ENCODE measurements at places on chromosomes 16 and 17. TPM values are rescaled to one million over a fixed set of nuclear protein-coding genes. Genes with fewer than 3 reads are reported as not detected.

The TP53TG3D gene
- polyA plus RNA-seq = 0.86 TPM

The MARCHF10 gene
- 0.20 TPM for polyA plus RNA-seq

The CD7 gene
- polyA plus RNA-seq = 0.45 TPM

The SDK2 gene
- polyA plus RNA-seq = 0.77 TPM

The TEKT1 gene
- polyA plus RNA-seq = not detected

The C16orf96 gene
- polyA plus RNA-seq = 0.02 TPM

The KRT33B gene
- not detected for polyA plus RNA-seq

The MMD gene
- polyA plus RNA-seq = 10.5 TPM

DNA sequence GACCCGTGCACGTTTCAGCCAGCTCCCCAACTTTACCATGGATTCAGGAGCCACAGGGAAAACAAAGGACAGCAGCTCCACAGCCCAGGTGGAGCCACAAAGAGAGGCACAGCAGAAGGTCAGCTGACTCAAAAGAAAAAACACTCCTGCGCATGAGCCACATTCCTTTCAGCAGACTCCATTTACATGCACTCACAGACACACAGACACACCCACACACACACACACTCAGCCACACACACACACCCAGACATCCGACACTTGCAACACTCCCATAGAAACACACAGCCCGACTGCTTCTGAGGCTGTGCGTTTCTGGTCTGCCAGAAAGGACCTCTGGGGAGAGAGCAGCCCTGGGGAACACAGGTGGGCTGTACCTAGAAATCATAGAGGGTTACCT lies 2335.5 kb downstream of the TP53TG3F start:
- DNase-seq = no peak

DNA sequence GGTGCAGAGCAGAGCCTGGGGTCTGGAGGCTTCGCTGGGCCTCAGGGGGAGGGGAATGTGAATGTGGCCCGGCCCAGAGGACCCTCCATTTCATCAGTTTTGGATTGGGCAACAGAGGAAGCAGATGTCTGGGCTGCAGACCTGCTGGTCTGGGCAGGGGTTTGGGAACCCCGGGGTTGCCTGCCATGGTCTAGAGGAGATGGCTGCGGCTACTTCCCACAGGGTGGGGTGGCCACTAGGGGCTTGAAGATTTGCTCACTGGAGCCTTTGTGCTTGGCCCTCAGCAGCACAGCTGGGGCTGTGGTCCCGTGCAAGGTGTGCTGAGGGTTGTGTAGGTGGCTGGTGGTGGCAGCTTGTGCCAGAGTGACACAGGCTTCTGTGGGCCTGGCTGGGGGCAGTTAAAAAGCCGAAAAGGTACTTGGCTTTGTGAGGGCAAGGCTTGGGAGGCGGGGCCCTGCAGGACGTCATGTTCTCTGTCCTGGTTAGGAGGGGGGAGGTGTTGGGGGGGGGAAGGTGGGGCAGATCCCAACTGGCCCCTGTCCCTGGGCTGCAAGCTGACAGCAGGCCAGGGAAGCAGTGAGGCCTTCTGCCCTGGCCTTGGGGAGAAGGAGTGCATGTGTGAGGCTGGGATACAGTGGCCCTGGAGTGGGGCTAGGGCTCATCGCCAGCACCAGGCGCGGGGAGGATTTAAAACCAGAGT lies 98.0 kb downstream of the KPNA2 start:
- DNase-seq = peak; percentile 59

DNA sequence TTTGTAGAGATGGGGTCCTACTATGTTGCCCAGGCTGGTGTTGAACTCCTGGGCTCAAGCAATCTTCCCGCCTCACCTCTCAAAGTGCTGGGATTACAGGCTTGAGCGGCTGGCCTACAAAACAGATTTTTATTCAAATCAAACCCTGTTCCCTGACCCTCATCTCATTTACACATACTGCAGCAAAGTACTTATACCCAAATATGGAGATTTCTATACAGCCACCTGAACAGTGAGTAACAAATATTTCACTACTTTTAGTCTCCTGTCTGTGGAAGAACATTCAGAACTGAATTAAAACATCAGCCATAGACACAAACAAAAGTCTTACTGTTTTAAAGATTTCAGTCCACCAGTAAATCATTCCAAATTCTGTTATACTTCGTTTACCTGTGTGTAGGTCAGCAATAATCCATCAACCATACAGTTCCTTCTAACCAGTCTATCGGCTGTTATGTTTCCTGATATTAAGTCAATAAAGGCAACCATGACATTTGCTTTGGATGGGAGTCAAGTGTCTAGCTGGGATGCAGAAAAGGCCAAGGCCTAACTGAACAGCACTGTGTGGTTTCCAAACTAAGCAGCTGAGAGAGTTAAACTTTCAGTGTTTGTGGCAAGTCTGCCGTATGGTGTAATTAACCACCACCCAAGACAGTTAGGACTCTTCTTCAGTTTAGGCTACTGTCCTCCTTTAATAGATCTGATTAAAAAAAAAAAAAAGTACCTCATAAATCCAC lies 22.3 kb downstream of the ERN1 start:
- no peak for DNase-seq

DNA sequence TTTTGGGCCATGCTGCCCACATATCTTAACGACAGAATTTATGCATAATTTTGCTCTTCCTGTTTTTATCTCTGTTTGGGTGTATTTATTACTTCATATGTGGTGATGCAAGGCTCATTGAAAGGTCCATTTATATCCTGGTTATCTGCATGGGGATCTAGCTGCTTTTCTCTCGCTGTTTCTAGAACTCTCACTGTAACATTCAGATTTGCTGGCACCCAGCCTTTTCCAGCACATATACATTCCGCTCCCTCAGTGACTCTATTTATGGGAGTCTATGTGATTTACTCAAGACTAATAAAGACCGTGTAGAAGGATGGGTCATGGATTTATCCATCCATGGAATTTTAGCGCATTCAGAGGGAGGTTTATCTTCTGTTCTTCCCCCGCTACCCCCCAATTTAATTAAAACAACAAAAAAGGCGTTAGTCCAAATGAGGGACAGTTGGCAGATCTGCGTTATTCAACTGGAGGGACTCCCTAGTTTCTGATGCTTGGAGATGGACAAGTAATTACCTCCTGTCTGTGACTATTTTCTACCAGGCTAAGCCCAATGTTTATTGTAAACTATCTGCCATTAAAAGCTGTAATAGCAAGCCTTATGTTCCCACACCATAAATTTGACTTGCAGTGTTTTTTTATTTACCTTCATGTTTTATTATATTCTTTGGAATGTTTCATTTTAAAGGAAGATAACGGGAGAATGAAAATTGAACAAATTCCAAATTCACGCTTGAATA lies 19.8 kb upstream of the MARCHF10 start:
- no peak for DNase-seq

DNA sequence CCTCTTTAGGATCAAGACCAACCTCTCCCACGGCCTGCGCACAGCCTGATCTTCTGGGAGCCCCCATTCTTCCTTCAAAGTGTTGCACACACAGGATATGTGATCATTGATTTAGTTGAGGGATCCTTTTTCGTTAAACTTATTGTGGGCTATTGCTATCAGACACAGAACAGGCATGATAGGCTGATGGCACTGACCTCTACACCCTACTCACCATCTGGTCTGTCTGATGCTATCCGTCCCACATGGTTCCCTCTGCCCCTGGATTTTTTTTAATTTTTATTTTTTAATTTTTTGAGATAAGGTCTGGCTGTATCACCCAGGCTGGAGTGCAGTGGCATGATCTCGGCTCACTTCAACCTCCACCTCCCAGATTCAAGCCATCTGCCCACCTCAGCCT lies 19.2 kb upstream of the LITAF start:
- no peak for DNase-seq

- no peak for DNase-seq
These were observed 20.3 kb downstream of the COX4I1 start for GRCh38 chr16:85819771-85820170.

GRCh38 chr16:60031740-60032139 lies 1297.6 kb upstream of the GOT2 start:
- no peak for DNase-seq

GRCh38 chr17:28702026-28702751 lies 9.5 kb downstream of the PROCA1 start:
- DNase-seq = no peak

DNA sequence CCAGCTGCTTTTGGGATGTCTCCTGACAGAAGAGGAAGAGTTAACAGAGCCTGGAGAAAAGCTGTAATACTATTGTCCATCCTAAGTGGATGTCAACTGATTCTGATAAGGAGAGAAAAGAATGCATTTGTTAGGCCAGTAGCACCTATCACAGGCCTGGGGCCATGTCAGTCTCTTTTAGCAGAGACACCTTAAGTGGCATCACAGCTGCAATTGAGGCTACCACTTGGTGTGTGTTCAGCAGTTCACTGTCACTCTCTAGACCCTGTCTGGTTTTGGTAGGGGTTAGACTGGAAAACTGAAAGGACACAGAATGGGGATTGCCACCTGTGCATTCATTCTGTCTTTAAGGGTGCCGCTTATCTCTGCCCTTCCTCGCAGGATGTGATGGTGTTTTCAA lies 42.0 kb downstream of the PSMD12 start:
- no peak for DNase-seq

DNA sequence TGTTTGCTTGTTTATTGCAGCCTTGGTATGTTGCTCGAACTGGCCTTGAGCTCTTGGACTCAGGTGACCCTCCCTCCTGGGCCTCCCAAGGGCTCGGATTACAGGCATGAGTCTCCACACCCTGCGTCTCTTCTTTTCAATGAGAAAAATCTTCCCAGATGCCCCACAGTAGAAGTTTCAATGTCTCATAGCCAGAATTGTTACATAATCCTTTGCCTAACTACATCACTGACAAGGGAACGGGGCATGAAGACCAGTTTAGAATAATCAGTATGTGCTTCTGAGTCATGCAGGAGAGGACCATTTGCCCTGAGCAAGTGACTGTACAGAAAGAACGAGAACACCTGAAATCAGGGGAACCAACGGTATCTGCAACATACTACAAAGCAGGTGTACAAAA lies 61.9 kb upstream of the RBBP6 start:
- no peak for DNase-seq

GRCh38 chr16:275786-276232 lies at the start of gene RGS11:
Gene RGS11 (minus strand): TSS chr16:275944. CDS start chr16:275911, 33 bp downstream.
- no peak for DNase-seq

DNA sequence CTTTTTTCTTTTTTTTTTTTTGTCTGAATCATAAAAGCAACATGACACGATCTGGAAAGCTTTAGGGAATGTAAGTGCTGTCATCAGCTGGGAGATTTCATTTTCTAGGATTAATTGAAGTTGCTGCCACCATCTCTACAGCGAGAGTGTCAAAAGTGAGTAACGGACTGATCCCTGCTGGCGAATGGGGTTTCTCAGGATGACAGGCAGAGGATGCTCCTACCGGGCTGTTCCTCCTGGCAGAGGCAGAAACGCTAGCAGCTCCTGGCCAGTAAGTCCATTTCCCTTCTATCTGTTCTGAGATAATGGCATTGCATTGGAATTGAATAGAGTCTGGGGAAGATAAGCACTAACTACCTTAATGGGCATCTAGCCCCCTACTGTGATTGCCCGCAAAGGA lies 80.5 kb upstream of the KIFC3 start:
- no peak for DNase-seq

DNA sequence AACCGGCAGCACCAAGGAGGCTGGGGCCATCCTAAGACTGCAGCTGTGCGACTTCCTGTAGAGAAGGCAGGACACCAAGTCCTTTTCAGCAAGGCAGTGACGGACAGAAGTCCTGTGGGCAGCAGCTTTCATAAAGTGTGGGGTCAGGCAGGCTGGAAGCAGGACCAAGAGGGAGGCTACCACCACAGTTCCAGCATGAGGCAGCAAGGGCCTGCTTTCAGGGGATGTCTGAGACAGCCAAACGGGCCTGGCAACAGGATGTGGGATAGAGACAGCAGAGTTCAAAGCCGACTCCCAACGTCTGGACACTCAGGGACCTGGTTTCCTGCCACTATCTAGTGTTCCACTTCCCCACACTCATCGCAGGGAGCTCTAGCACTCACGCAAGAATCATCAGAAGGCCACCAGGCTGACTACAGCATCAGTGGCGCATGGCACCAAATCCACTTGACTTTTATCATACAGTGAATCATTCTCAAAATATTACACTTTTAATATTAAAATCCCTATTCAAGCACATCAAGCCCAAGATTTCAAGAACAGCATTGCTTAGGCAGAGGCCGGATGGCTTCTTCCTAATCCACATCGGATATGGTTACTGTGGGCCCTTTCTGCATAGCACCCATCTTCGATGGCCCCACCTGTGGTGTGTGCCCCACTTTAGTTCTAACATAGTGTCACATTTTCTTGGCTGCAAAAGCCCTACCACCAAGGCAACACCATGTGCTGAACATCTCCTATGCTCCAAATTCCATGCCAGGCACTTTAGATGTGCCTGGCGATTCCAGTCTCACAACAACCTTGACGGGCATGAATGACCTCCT lies 5.2 kb downstream of the USP7 start:
- peak; percentile 69 for DNase-seq
